KG1 (cell line): ENCODE measurements at places on chromosomes 6 and 20.

- no peak for DNase-seq
Measured at GRCh38 chr20:34921436-34921835, 34.2 kb downstream of the GSS start.

DNA sequence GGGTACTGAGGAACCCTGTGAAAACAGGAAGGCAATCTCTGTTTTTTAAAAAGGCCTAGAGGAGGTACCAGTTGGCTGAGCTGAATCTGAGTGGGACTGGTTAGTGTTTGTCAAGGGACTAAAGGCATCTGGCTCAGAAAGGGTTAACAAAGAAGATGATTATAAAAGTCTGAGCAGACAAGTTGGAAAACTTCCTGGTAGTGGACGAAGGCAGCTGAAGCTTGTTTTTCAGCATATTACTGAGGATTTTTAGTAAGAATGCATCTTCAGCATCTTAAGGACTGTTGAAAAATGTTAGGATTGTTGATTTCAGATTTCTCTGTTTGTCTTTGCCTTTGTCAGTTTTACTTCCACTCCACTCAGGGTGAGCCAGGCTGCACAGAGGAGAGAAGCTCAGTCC, 5.1 kb downstream of the GPX5 start:
- DNase-seq, result no peak

GRCh38 chr20:31849306-31849930, 4.0 kb upstream of the FOXS1 start:
- DNase-seq, result no peak

- DNase-seq, result no peak
Measured at GRCh38 chr6:20411544-20411943, 9.9 kb downstream of the E2F3 start.

GRCh38 chr6:23529902-23530301, 596.1 kb upstream of the NRSN1 start:
- DNase-seq, result no peak
